ENCODE measurements at places on chromosomes 13 and 19.

GRCh38 chr19:42248270-42249148 is 6.1 kb upstream of the GSK3A start:
- no peak for DNase-seq

DNA sequence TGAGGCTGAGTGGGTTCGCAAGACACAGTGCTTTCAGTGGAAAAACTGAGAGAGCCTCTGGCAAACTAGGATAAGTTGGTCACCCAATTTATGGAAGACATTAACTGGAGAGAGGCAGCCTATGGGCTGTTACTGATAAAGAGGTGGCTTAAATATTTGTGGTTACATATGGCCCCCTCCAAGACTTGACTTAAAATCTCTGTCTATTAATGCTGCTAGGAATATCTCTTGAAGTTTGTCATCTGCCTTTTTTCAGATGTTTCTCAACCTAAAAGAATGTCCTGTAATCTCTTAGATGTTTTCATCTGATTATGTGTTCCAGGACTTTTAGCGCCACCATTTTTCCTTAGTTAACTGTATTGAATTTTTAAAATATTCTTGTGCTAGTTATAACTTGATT is 54.6 kb downstream of the NAA16 start:
- DNase-seq: no peak

DNA sequence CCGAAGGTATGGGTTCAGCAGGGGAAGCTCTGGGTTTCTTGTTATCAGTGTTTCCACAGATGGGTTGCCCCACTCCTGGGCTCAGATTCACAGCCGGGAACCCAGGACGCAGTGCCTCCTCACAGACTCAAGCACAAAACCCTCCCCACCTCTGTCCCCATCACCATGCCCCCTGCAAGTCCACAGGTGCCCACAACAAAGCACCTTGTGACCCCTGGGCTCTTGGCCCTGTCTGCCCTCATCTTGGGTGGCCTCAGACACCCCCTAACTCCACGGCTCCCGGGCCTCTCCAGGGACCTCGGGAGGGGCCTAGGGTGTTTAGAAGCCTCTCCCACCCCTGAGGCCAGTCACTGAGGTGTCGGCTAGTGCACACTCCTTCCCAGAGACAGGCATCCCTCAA is 231.7 kb downstream of the TUBA3C start:
- DNase-seq: peak; percentile 8

DNA sequence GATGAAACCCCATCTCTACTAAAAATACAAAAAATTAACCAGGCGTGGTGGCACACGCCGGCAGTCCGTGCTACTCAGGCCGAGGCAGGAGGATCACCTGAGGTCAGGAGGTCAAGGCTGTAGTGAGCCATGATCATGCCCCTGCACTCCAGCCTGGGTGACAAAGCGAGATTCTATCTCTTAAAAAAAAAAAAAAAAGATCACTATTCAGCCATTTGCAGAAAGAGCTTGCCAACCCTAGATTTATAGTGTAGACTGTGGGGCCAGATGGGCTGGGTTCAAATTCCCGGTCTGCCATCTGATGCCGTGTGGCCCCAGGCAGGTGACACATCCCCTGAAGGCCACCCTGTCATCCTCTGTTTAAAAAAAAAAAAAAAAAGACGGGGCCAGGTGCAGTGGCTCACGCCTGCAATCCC is 28.9 kb downstream of the SMIM24 start:
- DNase-seq: no peak

- no peak for DNase-seq
Measured at GRCh38 chr19:55212447-55212846, 3.1 kb upstream of the PTPRH start.

GRCh38 chr13:44079413-44080205 is 199.9 kb downstream of the LACC1 start:
- DNase-seq: no peak
